ENCODE measurements at places on chromosomes 1 and 21.

GRCh38 chr21:38917043-38917774 lies 111.5 kb downstream of the ETS2 start:
- DNase-seq = no peak

GRCh38 chr1:72693376-72693775 lies 411.0 kb upstream of the NEGR1 start:
- DNase-seq = no peak

- no peak for DNase-seq
Observed at GRCh38 chr1:156226116-156226538, 13.3 kb downstream of the PMF1 start.

GRCh38 chr1:212255705-212256307 lies 29.4 kb upstream of the PPP2R5A start:
- DNase-seq = no peak

DNA sequence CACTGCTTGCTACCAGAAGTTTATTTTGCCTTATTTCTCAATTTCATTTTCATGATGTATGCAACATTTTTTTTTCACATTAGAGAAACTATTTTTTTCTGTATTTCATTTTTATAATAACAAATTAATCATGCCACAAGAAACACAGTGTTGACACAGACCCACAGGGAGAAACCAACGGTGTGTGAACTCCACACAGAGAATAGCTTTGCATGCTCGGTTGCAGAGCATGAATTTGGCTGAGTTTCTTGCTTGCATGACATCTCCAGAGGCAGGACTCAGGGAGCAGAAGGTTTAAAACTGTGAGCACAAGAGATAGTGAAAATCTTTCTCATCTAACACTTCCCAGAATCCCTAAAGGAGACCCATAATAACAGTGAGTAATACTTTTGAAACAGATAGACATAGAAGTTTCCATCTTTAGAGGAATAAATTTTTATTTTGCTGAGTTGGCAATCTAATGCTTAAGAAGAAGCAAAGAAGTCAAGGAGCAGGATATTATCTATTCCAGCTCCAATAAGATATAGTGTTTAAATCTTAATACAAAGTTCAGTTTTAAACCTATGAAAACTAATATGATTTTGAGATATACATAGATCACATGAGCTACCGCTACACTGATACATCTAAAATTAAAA lies 890.9 kb downstream of the MRPL39 start:
- DNase-seq = no peak

DNA sequence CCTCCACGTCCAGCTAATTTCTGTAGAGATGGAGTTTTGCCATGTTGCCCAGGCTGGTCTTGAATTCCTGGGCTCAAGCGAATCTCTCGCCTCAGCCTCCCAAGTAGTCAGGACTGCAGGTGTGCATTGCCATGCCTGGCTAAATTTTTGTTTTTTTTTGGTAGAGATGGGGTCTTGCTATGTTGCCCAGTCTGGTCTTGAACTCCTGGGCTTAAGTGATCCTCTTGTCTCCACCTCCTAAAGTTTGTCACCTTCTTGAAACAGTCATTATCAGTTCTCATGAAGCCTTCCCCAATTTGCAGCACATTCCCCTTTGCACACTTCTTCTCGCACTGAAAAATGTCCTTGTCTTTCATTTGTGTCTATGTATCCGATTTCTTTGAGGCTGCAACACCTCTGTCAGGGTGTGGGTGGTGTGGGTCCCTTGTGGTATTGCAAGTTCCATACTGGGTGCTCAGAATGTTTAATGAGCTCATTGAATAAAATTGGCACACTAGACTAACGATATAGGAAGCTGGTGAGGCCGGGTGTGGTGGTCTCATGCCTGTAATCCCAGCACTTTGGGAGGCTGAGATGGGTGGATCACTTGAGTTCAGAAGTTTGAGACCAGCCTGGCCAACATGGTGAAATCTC lies 2.9 kb upstream of the CORT start:
- no peak for DNase-seq

GRCh38 chr1:7177021-7177420 lies 391.8 kb downstream of the CAMTA1 start:
- no peak for DNase-seq

DNA sequence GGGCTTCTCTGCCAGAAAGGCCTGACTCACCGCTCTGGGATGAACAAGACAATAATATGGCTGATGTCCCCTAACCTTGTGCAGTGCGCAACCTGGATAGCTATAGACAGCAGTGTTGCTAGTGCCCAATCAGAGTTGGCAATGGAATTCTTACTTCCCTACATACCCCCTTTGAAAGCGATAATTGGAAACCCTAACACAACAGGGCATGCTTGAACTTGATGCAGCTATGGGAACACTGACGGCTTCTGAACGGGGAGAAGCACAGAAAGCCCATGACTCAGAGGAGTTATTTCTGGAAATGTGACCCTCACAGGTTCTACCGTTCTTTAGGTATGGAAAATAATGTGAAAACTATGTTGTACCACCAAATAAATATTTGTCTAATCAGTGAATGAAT lies 200.6 kb downstream of the TRABD2B start:
- DNase-seq = no peak

All from stimulated activated CD4-positive, alpha-beta T cell treated with anti-CD3 and anti-CD28 coated beads, Interleukin-15, amount 100 ng/mL, for 1 hour (primary cell).